ENCODE measurements at places on chromosomes 1 and 21. TPM values are rescaled to one million over a fixed set of nuclear protein-coding genes. Genes with fewer than 3 reads are reported as not detected.

PPM1J gene
- total RNA-seq, result 4.9 TPM

RAVER2 gene
- 9.1 TPM for total RNA-seq

BOLA1 gene
- total RNA-seq, result 24.2 TPM

ARF1 gene
- 316 TPM for total RNA-seq

OR6K3 gene
- total RNA-seq, result not detected

OR6N2 gene
- total RNA-seq, result not detected

DNA sequence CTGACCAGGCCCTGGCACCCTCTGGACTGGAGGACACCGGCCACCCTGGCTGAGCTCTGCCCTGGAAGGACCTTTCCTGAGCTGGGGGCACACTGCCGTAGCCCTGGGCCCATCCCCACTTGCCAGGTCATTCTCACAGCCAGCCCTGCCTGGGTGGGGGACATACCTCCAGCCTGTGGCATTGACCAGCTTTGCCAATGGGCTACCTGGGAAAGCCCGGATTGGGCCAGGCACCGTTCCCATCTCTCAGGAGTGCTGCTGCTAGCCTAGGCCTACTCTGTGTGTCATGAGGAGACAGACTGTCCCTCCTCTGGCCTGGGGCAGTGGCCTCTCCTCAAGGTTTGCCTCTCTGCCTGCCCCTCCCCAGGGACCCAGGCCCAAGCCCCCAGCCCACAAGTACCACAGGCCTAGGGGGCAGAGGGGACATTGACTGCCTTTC lies 40.0 kb downstream of the COQ8A start:
- H3K27ac ChIP-seq, result peak overlapping the region; percentile 99
- H3K36me3 ChIP-seq, result peaks cover 56% of the 10 kb centered on the region
- H3K4me1 ChIP-seq, result peaks cover 81% of the 10 kb centered on the region
- H3K4me3 ChIP-seq, result no peak overlapping the region

DNA sequence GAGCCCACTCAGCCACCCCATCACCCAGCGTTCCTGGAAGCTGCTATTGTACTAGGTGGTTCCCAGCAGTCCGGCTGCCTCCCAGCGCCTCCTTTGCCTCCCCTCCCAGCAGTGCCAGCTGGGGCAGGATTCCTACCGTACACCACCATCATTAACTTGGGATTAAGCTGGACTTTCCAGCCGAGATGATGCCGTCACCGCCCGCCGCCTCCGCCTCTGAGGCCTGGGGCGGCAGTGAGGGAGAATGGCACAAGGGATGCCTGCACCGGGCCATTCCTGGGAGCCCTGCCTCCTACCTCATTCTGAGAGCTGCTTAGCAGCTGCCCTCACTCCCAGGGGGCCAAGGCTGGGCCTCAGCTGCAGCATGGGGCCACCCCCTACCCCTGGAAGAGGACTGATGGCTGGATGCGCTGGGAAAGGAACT lies 13.2 kb downstream of the CNTN2 start:
- H3K4me3 ChIP-seq, result no peak overlapping the region
- H3K27me3 ChIP-seq, result no peaks in the 10 kb centered on the region
- DNase-seq, result no peak
- H3K36me3 ChIP-seq, result no peaks in the 10 kb centered on the region
- no peaks in the 10 kb centered on the region for H3K4me1 ChIP-seq

GRCh38 chr1:97461782-97462181 lies 459.1 kb downstream of the DPYD start:
- H3K36me3 ChIP-seq, result no peaks in the 10 kb centered on the region
- H3K27ac ChIP-seq, result no peak overlapping the region
- no peak for DNase-seq
- H3K27me3 ChIP-seq, result no peaks in the 10 kb centered on the region

DNA sequence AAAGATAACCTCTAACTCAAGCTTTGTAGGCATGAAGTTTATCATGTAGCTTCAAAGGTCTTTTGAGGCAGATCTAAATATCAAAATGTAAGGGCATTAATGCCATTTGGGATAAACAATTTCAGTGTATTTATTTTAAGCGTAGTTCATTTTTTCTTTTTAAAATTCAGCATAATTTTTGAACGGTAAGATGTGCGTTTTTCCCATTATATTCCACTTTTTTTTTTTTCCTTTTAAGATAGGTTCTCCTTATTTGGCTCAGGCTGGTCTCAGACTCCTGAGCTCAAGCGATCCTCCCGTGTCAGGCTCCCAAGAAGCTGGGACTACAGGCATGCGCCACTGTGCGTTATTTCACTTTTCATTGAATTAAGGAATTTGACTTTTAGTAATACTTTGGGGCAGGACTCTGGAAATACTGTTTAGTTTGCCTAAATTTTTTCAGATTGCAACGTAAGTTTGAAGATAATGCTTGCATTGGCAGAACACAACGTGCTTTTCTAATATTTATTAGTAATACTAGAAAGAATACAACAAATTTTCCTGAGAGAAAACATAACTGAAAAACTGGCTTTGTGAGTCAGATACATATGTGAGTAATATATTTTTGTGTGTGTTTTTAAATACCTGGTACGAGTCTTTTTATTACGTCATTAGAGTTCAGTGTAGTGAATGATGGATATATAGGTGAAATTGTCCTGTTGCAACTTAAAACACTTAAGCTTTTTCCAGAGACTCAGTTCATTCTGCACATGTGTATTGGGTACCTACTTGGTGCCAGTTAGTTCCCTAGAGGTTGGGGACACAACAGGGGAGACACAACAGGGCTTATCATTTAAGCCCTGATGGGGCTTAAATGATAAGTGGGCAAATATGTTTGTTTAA lies 2.2 kb downstream of the RALGPS2 start:
- no peaks in the 10 kb centered on the region for H3K4me1 ChIP-seq
- no peaks in the 10 kb centered on the region for H3K36me3 ChIP-seq
- DNase-seq, result no peak
- H3K27ac ChIP-seq, result peak overlapping the region; percentile 62
- no peak overlapping the region for H3K4me3 ChIP-seq
- no peaks in the 10 kb centered on the region for H3K27me3 ChIP-seq

- no peak overlapping the region for H3K27ac ChIP-seq
- H3K4me1 ChIP-seq, result no peaks in the 10 kb centered on the region
- DNase-seq, result no peak
- H3K36me3 ChIP-seq, result no peaks in the 10 kb centered on the region
- H3K4me3 ChIP-seq, result no peak overlapping the region
Observed at GRCh38 chr1:21586846-21587601, 77.8 kb downstream of the ALPL start.

DNA sequence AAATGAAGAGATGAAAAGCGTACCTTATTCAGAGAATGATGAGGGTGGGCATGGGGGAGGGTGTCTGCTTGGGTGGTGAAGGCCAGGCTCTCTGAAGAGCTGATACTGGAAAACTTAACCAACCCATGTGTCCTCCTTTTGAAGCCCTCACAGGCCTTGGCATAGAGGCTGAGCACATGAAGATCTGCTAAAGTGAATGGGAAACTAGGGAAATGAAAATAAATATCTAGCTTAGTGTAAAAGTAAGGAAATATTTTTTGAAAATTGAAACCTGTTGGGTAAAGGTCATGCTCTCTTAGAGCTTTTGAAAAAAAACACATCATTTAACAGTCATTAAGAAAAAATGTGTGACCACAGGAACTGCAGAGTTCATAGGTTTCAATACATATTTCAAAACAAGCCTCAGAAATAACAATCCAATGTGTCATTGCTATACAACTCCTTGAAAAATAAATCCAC lies 40.5 kb upstream of the RALGPS2 start:
- H3K4me3 ChIP-seq, result no peak overlapping the region
- no peaks in the 10 kb centered on the region for H3K36me3 ChIP-seq
- no peaks in the 10 kb centered on the region for H3K27me3 ChIP-seq
- H3K27ac ChIP-seq, result no peak overlapping the region
- no peak for DNase-seq
- no peaks in the 10 kb centered on the region for H3K4me1 ChIP-seq

GRCh38 chr1:53068314-53069099 lies 6.5 kb downstream of the PODN start:
- H3K4me3 ChIP-seq, result no peak overlapping the region
- H3K36me3 ChIP-seq, result no peaks in the 10 kb centered on the region
- H3K27me3 ChIP-seq, result no peaks in the 10 kb centered on the region

- DNase-seq, result peak; percentile 77
- H3K27ac ChIP-seq, result peak overlapping the region; percentile 89
- H3K27me3 ChIP-seq, result no peaks in the 10 kb centered on the region
- peaks cover 6% of the 10 kb centered on the region for H3K4me1 ChIP-seq
Observed at GRCh38 chr1:58815069-58815685, 31.3 kb upstream of the JUN start.

- H3K4me3 ChIP-seq, result no peak overlapping the region
- no peaks in the 10 kb centered on the region for H3K4me1 ChIP-seq
- H3K27ac ChIP-seq, result no peak overlapping the region
- no peak for DNase-seq
- H3K36me3 ChIP-seq, result no peaks in the 10 kb centered on the region
Observed at GRCh38 chr1:183411091-183411490, 7.1 kb downstream of the NMNAT2 start.

GRCh38 chr1:208787219-208787618 lies 543.0 kb upstream of the PLXNA2 start:
- no peak overlapping the region for H3K27ac ChIP-seq
- H3K4me3 ChIP-seq, result no peak overlapping the region
- no peaks in the 10 kb centered on the region for H3K36me3 ChIP-seq
- DNase-seq, result no peak
- no peaks in the 10 kb centered on the region for H3K27me3 ChIP-seq

GRCh38 chr1:230548357-230548756 lies 93.9 kb upstream of the COG2 start:
- no peak overlapping the region for H3K27ac ChIP-seq
- H3K4me3 ChIP-seq, result no peak overlapping the region
- no peaks in the 10 kb centered on the region for H3K27me3 ChIP-seq
- H3K4me1 ChIP-seq, result no peaks in the 10 kb centered on the region

GRCh38 chr1:18883636-18884418 lies 18.5 kb downstream of the ALDH4A1 start:
- no peak overlapping the region for H3K27ac ChIP-seq
- no peak overlapping the region for H3K4me3 ChIP-seq
- no peaks in the 10 kb centered on the region for H3K27me3 ChIP-seq

DNA sequence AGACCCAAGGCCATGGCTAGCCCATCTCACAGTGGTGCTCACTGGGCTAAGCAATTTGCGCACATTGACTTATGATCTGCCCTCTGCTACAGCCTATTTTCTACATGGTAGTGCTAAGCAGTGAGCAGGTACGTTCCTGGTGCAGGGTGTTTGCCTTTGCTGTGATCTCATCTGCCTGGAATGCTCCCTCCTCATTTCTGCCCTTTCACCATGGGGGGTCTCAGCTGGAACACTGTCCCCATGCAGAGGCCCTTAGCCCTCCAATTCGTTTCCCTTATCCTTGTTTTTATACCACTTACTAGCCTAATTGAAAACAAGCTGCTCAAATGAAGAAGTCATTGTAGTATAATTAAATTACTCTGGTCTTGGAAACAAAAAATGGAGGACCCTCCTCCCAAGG lies 2.0 kb upstream of the B3GALT5 start:
- no peak for DNase-seq
- H3K36me3 ChIP-seq, result no peaks in the 10 kb centered on the region
- H3K27me3 ChIP-seq, result peaks cover 20% of the 10 kb centered on the region

DNA sequence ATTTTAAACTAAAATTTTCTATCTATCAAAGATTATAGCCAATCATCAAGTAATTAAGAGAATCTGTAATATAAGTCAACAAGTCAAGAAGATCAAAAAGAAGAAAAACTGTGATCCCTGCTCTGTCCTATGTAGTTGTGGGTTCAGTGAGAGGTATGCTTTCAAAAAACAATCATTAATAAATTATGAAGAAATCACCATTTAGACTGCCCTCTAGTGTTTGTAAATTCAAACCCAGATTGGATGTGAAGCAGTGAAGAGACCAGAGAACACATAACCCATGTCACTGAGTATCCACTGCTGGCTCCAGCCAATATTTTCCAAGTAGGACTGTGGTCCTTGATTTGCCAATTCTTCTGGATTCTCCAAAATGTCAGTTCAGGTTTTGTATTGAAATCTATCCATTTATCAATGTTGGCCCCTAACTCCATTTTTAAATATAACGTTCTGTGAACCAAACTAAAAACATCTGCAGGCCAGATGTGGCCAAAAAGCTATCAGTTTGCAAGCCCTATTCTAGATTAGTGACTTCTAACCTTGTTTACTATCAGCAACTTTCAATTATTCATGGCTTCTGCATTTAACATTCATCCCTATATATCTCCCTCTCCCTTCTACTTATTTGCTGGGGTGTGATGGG lies 467.5 kb upstream of the CXADR start:
- no peaks in the 10 kb centered on the region for H3K36me3 ChIP-seq
- no peak for DNase-seq
- no peak overlapping the region for H3K4me3 ChIP-seq

DNA sequence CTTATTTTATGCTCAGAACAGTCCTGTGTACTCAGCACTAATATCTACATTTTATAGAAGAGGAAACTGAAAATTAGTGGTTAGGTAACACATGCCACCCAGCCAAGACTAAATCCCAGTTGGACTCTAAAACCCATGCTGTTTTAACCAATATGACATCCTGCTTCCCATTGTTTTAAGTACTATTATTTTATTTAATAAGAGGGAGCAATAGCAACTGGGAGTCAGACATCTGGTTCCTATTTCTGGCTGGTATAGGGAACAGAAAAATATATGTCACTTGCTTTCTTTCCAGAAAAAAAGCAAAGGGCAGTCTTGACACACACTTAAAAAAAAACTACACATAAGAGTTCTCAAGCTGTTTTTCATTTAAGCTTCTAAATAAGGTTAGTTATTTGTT lies 11.9 kb downstream of the KLHL12 start:
- H3K27me3 ChIP-seq, result no peaks in the 10 kb centered on the region
- no peaks in the 10 kb centered on the region for H3K4me1 ChIP-seq
- no peak for DNase-seq
- H3K27ac ChIP-seq, result no peak overlapping the region
- no peak overlapping the region for H3K4me3 ChIP-seq

- no peaks in the 10 kb centered on the region for H3K4me1 ChIP-seq
- DNase-seq, result no peak
Observed at GRCh38 chr1:145901312-145902021, 8.4 kb downstream of the ITGA10 start.

DNA sequence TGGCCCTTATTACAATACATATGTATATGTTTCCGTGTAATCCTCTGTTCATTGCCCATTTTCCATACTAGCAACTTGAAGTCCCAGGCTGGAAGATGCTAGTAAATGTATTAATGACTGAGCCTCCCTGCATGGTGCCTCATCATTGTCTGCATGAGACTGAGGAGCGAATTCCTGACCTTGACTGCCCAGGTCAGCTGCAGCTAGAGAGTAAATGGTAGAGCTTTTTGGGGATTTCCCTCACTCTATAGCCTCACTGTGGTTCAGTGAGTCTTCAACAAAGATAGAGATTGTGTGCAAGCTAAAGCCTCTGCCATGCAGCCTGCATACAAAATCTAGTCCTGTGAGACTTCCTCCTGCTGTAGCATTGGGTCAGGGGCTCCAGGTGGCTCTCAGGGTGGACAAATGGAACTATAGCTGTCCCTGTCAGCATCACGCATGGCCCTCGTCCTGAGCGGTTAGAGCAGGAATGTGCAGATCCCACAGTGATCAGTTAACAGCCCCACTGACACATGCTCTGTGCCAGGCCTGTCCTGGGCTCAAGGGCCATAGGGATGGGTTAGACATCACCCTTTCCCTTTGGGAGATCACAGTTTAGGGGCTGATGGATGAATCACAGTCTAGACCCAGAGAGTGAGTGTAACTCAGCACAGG lies 741.7 kb downstream of the MATN1 start:
- H3K4me1 ChIP-seq, result no peaks in the 10 kb centered on the region
- H3K27ac ChIP-seq, result no peak overlapping the region
- no peak overlapping the region for H3K4me3 ChIP-seq
- DNase-seq, result no peak
- no peaks in the 10 kb centered on the region for H3K36me3 ChIP-seq
- H3K27me3 ChIP-seq, result no peaks in the 10 kb centered on the region

GRCh38 chr1:47689894-47690293 lies 252.1 kb downstream of the FOXD2 start:
- H3K27me3 ChIP-seq, result peaks cover 27% of the 10 kb centered on the region
- no peak overlapping the region for H3K4me3 ChIP-seq
- DNase-seq, result no peak
- no peaks in the 10 kb centered on the region for H3K4me1 ChIP-seq
- no peak overlapping the region for H3K27ac ChIP-seq
